Activated naive CD8-positive, alpha-beta T cell treated with anti-CD3 and anti-CD28 coated beads for 36 hours (primary cell): ENCODE measurements at places on chromosomes 12 and 14.

GRCh38 chr12:31594681-31595080, 3.7 kb upstream of the DENND5B start:
- no peak overlapping the region for H3K4me3 ChIP-seq
- no peaks in the 10 kb centered on the region for H3K36me3 ChIP-seq
- no peak overlapping the region for H3K27ac ChIP-seq
- peaks cover 42% of the 10 kb centered on the region for H3K27me3 ChIP-seq

DNA sequence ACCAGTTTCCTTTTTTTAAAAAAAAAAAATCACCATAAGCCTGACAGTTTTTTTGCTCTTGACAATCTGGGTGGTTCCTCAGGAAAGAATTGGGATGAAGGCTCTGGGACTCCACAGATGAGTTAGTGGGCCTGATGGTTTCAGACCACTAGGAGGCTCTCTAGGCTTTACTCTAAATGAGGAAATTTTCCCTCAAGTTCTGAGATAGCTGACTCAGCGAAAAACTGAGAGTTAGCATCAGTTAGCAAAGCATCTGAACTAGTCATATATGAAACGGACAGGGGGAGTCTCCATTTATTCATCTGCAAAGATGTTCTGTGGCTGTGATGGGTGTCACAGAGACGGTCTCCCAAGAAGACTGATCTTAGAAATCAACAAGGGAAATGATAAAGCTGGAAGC, 314.3 kb upstream of the OR4E1 start:
- peaks cover 15% of the 10 kb centered on the region for H3K4me1 ChIP-seq
- no peaks in the 10 kb centered on the region for H3K36me3 ChIP-seq
- H3K27ac ChIP-seq: peak overlapping the region; percentile 90
- no peak for DNase-seq
- no peaks in the 10 kb centered on the region for H3K27me3 ChIP-seq

DNA sequence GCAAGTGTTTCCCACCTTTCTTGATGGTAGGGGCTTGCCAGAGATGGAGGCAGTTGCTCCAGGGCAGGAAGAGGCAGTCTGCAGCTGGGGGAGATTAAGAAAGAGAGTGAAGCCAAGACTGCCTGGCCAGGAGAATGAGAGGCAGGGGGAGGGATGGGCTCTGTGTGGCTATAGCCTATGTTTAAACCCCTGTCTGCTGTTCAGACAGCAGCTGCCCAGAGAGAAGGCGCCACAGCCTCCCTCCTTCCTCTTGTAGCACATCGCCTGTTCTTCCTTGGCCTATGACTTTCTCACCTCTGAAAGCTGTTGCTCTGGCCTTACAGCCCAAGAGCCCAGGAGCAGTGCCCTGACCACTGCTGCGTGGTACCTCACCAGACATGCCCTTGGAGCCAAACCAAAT, 61.7 kb downstream of the EMP1 start:
- no peak overlapping the region for H3K27ac ChIP-seq
- no peaks in the 10 kb centered on the region for H3K36me3 ChIP-seq
- peaks cover 3% of the 10 kb centered on the region for H3K27me3 ChIP-seq
- no peak overlapping the region for H3K4me3 ChIP-seq

DNA sequence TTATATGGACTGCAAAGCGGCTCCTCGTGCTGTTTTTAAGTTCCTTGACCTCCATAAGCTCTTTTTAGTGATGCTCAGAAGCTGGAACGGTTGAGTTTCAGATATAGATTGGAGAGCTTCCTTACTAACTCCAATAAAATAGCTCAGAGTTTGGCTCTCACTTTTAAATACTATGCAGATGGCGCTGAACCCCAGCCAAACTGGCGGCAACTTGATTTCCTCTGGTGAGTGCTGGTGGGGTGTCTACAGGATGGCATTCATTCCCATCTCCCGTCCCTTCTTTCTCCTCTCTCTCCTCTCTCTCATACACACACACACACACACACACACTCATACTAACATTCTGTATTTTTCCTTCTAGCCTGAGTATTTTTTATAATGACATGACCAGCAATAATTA, 346.3 kb downstream of the ETNK1 start:
- no peaks in the 10 kb centered on the region for H3K36me3 ChIP-seq
- no peak overlapping the region for H3K4me3 ChIP-seq
- no peak for DNase-seq
- H3K27ac ChIP-seq: no peak overlapping the region
- no peaks in the 10 kb centered on the region for H3K4me1 ChIP-seq
- H3K27me3 ChIP-seq: no peaks in the 10 kb centered on the region

GRCh38 chr14:72755766-72756165, 138.1 kb downstream of the DPF3 start:
- no peak overlapping the region for H3K4me3 ChIP-seq
- no peaks in the 10 kb centered on the region for H3K4me1 ChIP-seq
- no peak overlapping the region for H3K27ac ChIP-seq
- H3K27me3 ChIP-seq: no peaks in the 10 kb centered on the region

DNA sequence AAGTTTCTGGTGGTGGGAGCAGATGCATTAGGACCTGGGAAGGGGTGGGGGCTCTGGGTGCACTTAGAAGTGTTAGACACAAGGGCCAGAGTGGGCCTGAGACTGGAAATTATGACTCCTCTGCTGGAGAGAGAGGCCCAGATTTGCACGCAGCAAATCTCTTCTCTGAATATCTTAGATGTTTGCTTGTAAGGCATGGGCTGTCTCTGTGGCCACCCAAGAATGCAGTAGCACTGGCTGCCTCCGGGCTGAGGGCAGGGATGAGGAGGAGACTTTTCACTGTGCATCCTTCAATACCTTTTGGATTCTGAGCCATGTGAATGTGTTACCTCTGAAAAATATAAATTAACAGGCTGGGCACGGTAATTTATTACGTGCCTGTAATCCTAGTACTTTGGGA, 14.0 kb upstream of the RABGGTA start:
- no peak overlapping the region for H3K27ac ChIP-seq
- no peaks in the 10 kb centered on the region for H3K27me3 ChIP-seq
- DNase-seq: no peak
- H3K4me3 ChIP-seq: no peak overlapping the region
- H3K4me1 ChIP-seq: peaks cover 28% of the 10 kb centered on the region

DNA sequence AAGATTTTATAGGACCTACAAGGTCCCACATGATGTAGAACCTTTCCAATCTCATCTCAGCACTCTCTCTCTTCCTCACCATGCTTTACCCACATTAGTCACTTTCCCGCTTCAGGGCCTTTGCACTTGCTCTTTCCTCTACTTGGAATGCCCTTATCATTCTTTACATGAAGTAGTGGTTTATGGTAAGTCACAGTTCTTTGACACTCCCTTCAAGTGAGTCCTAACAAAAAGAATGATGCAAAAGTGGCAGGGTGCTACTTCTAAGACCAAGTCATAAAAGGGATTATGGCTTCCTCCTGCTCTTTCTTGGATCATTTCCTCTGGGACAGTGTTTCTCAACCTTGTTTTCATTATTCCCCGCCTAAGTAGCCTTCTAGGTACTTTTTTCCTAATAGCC, 13.1 kb downstream of the TMBIM4 start:
- no peaks in the 10 kb centered on the region for H3K27me3 ChIP-seq
- H3K36me3 ChIP-seq: peaks cover 43% of the 10 kb centered on the region
- H3K27ac ChIP-seq: peak overlapping the region; percentile 18
- H3K4me1 ChIP-seq: peaks cover 26% of the 10 kb centered on the region
- no peak overlapping the region for H3K4me3 ChIP-seq

GRCh38 chr12:65208964-65209654, 39.7 kb downstream of the LEMD3 start:
- DNase-seq: no peak
- peaks cover 58% of the 10 kb centered on the region for H3K4me1 ChIP-seq
- no peaks in the 10 kb centered on the region for H3K27me3 ChIP-seq
- H3K4me3 ChIP-seq: peak overlapping the region; percentile 69
- H3K27ac ChIP-seq: peak overlapping the region; percentile 92

DNA sequence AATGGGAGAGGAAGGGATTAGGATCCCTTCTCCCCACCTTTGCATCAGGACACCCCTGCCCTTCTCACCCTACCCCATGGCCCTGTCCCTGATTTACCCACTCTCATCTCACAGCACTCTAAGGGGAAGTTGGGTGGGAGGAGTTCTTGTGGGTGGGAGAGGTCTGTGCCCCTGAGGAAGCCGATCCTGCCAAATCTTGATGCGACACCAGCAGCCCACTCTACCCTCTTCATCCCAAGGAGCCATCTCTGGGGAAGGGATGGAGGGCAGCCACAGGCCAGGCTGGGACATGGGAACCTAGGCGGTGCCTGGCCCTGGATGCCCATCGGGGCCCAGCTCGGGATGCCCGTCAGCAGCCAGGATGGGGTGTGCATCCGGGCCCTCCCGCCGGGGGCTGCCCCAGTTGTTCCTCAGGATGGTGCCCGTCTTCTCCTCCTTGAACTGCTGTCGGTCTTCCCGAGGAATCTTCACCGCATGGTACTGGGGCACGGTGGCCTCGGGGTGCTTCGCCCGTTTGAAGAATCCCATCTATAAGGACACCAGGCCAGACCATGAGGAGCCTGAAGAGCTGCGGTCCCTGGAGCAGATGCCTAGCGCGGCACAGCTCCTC, 22.8 kb downstream of the ITGA7 start:
- H3K4me1 ChIP-seq: peaks cover 16% of the 10 kb centered on the region
- H3K4me3 ChIP-seq: no peak overlapping the region
- no peak for DNase-seq
- H3K27ac ChIP-seq: no peak overlapping the region
- H3K36me3 ChIP-seq: no peaks in the 10 kb centered on the region

DNA sequence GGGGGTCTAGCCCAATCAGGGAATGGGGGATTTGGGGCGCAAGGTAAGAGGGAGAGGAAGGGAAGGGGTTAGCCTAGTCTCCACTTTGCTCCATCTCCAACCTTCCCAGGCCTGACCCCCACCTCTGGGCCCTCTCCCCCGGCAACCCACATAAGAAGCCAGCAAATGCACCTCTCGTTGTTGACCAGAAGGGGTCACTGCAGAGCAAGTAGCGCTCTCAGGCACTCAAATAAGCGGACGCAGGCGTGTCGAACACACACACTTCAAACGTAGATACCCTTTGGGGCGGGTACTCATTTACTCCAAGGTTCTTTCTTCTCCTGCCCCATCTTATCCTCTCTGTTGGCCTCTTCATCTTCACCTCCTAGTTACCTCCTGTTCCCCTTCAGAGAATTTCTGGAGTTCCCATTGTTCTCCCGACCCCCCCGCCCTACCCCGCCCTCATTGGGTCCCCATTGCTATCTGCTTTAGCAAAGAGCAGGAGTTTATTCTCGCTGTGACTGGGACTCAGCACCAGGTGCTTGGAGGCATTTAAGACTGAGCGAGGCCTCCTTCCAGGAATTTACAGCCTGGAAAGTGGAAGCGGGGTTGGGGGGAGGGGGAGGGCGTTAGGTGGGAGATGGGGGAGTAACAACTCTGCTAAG, 1.5 kb upstream of the SRRM4 start:
- peaks cover 48% of the 10 kb centered on the region for H3K27me3 ChIP-seq
- no peaks in the 10 kb centered on the region for H3K36me3 ChIP-seq
- no peak overlapping the region for H3K4me3 ChIP-seq
- no peaks in the 10 kb centered on the region for H3K4me1 ChIP-seq
- H3K27ac ChIP-seq: no peak overlapping the region
